ENCODE measurements at places on chromosomes 7 and 10. TPM values are rescaled to one million over a fixed set of nuclear protein-coding genes. Genes with fewer than 3 reads are reported as not detected.

TOMM7 gene
- 170 TPM for total RNA-seq

NFE2L3 gene
- not detected for total RNA-seq

- no peak for DNase-seq
Measured at GRCh38 chr7:141864765-141865447, 23.6 kb upstream of the PRSS37 start.

DNA sequence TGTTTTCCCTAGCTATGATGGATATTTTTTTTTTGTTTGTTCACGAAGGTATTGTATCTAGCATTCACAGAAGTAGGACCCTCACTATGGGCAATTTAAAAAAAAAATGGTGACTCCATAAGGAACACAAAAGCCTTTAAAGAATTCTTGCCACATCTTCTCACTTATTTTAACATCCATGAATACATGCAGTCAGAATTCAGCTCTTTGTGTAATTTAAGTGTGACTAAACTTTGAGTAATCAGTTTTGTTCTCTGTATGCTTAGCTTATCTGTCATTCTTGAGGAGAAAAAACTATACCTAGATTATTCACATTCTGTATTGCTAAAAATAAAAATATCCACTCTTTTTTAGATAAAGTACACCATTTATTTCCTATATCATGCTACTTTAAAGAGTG is 313.2 kb upstream of the KCND2 start:
- DNase-seq = no peak

- no peak for DNase-seq
Measured at GRCh38 chr7:94206295-94206694, 188.4 kb upstream of the COL1A2 start.

GRCh38 chr10:97752956-97753355 is 16.0 kb downstream of the ZFYVE27 start:
- DNase-seq = no peak

- DNase-seq = no peak
Measured at GRCh38 chr7:74288034-74288881, 949 bp upstream of the CLIP2 start.

Data from Karpas-422 (cell line).